NT2/D1 (cell line): ENCODE measurements at places on chromosomes 11 and 22.
A peak's percentile ranks its signal among the peaks of the same experiment; 100 is the strongest.

- DNase-seq: no peak
These were observed 7.5 kb downstream of the ASCC2 start for GRCh38 chr22:29830585-29830984.

DNA sequence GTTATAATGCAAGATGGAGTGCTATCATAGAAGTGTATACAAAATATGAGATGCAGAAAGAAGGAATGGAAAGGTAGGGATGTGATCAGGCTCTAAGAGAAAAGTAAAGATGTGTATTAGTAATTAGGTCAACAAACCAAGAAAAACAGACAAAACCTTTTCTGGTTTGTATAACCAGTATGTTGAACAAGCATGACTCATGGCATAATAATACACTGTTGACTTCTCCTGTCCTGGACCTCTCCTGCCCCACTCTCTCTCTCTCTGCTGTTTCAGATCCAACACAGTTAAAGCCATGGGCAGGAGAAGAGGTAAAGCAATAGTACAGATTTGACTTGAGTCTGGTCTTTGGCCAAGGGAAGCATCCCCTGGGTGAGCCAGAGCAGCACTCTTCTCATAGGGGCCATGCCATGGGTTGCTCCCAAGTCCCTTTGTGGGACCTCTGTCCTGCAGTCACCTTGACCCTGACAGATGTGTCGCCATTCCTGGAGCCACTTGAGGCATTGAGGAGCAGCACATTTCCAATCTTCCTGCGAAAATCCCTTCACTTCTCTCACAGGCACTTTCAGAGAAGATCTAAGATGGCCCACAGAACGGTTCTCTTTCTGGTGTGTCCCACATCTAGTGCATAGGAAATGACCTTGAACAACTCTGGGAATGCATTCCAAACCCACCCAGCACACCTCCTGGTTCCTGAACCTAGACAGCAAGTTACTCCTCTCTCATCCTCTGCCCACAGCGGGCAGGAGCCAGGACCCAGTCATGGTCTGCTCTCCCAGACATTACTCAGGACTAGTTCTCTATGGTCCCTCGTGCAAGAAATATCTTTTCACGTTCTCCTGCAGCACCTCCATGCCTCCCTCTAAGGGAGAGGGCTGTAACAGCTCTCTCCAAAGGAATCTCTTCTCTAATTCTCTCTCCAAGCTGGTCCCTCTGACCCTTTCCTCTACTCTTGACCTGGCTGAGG, 58.2 kb upstream of the PRSS23 start:
- no peak for DNase-seq

- peak; percentile 84 for DNase-seq
These were observed 61.9 kb downstream of the MTNR1B start for GRCh38 chr11:93031386-93031785.

DNA sequence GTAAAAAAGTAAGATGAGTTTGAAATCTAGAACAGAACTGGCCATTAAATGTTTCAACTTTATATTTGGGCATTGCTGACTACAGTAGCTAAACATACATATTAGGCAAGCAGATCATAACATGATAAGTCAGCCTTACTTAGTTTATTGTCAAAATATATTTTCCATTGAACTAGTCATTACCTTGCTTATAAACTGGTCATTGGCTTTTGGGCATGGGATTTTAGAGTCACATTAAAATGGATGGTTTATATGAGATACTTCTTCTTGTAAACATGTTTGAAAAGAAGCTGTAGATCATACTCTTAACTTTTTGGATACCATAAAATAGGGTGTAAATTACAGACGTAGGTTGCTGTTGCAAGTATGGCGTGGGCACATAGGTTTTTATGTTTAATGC, 2.7 kb downstream of the HIPK3 start:
- no peak for DNase-seq

DNA sequence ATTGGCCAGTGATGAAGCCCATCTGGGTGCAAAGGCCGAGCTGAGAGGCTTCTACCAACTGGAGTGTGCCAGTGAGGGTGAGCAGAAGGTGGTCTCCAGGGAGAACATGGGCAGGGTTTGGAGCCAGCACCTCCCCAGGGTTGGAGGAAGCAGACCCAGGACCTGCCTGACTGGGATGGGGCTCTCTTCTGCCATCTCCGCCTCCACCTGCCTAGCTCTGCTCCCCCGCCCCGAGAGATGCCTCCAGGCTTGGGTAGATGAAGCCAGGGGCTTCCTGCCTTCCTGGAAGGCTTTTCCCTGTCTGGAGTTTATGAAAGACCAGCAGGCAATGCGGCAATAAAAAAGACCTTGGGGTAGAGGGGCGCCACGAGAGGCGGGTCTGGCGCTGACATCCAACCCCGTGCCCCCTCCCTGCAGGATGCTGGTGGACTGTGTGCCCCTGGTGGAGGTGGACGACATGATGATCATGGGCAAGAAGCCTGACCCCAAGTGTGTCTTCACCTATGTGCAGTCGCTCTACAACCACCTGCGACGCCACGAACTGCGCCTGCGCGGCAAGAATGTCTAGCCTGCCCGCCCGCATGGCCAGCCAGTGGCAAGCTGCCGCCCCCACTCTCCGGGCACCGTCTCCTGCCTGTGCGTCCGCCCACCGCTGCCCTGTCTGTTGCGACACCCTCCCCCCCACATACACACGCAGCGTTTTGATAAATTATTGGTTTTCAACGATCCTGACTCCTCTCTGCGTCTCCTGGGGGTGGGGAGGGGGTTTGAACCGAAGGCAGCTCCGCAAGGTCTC, 3.3 kb downstream of the SELENOM start:
- no peak for DNase-seq

DNA sequence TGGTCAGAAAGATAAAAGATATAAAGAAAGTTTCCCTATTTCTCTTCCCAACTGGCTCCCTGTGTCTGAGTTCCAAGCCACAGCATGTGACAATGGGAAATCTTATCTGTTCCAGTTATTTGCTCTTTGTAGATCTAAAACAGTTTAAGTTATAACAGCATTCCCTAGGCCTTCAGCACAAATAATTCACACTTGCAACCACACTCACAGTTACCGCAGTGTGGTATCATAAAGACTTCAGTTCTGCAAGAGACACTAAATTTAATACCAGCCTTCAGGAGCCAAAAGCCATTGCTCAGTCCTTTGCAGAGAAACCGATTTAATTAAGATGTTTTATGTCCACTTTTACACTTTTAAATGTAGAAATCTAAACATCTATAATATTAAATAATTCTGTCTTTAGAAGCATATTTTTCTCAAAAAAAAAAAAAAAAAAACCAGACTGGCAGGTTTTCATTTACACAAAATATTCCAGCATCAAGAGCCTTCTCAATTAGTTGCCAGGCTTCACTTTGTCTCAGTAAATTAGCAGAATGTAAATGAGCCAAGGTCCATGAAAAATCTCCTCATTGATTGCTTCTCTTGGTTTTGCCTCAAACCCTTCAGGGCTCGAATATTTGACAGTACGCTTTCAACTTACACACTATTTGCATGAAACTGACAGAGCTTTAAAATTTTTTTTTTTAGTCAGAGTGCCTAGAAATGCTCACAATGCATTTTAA, 300.0 kb upstream of the DDI1 start:
- DNase-seq: no peak

DNA sequence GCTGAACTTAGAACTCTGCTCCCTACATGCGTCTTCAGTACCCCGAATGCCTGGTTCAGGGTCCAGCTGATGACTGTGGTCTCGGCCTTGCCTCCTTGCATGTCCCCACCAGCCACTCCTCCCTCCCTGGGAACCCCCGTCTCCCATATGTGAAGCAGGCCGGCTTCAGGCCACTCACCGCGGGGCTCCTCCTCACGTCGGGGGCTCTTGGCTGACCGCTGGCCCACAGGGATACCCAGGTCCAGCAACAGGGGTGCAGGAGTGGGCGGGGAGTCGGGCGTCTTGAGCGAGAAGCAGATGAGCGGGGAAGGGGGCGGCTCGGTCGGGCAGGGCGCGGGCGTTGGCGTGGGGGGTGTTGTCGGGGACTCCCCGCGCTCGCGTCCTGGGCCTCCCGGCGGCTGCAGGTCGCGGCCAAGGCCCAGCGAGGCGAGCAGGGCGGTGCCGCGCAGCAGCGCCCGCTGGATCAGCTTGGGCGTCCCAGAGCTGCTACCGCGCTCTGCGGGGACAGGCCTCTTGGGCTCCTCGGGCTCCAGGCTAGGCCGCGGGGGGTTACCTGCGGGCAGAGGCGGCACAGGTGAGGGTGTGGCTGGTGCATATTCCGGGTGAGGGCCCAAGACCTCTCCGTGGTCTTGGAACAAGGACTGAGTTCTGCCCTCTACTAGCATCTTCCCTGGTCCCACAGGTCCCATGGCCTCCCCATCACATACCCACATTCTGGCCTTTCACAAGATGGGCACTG, 3.8 kb upstream of the KCNK7 start:
- no peak for DNase-seq

DNA sequence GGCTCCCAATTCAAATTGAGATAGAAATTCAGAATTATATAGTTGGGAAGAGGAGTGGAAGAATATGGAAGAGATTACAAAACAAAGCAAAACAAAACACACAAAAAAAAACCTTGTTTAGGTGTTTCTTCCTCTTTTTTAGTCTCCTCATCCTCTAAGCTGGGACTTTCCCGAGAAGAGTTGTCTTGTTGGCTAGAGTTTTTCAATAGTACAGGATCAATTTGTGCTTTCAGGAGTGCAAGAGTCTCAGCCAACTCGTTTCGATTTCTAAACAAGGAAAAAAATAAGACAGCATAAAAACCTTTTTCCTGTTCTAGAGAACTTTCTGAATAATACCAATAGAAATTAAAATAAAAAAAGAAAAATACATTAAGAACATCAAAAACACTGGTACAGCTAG, 87.8 kb upstream of the CLNS1A start:
- no peak for DNase-seq

DNA sequence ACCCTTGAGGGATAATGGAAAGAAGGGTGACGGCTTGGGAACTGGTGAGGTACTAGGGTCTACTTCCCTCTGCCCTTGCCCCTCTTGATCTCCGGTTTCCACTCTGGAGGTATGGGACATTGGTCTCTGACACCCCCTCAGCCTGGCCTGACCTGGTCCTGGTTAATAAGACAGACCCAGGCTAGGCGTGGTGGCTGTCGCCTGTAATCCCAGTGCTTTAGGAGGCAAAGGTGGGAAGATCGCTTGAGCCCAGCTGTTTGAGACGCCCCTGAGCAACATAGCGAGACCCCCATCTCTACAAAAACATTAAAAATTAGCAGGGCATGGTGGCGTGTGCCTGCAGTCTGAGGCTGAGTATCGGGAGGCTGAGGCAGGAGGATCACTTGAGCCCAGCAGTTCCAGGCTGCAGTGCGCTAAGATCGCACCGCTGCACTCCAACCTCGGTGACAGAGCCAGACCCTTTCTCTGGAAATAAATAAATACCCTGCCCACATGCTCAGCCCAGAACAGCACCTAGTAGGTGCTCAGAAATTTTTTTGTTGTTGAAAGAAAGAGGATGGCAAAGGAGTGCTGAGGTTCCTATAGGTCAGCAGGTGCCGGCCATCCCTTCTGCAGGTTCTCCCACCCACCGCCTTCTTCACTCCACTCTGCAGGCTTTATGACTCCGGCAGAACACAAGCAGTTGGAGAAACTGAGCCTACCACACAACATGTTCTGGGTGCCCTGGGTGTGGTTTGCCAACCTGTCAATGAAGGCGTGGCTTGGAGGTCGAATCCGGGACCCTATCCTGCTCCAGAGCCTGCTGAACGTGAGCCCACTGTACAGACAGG, 6.3 kb downstream of the BEST1 start:
- DNase-seq: no peak

- DNase-seq: no peak
These were observed 28.0 kb upstream of the LMO1 start for GRCh38 chr11:8291421-8292350.

DNA sequence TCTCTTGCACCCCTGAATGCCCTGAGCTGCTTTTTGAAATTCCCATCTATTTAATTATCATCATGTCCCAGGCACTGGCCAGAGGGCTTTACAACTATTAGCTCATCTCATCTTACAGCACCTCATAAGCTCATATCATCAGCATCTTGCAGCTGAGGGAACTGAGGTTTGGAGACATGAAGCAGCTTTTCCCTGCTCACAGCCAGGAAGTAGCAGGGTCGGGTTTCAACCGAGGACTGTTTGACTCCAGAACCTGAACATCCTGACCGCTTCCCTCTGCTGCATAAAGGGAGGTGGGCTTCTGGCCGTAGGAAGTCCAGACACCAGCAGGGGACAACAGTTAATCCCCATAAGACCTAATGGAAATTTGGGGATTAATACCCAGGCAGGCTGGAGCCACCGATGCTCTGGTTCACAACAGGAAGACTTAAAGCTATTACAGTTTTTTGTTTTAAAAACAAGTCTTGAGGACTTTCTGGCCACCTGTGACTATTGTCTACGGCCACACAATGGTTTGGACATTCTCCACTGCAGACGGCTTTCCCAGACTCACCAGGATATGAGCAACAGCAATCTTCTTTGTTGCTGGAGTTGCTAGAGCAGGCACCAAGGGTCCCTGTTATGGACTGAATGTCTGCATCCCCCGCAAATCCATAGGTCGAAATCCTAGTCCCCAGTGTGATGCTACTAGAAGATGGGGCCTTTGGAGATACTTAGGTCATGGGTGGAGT, 47.4 kb downstream of the CHST1 start:
- peak; percentile 36 for DNase-seq

- no peak for DNase-seq
These were observed 526 bp downstream of the C1QTNF6 start for GRCh38 chr22:37187552-37187890.

DNA sequence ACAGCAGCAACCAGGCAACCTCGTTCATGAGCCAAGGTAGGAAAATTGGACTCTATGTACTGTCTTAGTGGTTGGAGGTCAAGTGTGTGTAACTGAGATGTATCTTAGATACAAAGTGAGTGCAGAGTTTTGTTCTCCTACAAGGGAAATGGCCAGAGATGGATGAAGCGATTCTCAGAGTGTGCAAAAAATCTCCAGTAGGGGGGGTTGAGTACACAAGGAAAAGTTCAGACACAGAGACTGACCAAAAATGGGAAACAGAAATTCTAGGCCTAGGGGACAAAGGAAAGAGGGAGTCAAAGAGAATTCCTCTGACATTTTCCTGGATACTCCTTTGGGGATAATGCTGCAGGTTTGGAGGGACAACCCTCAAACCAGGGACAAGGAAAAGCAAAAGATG, 38.2 kb upstream of the OR5AK2 start:
- no peak for DNase-seq

DNA sequence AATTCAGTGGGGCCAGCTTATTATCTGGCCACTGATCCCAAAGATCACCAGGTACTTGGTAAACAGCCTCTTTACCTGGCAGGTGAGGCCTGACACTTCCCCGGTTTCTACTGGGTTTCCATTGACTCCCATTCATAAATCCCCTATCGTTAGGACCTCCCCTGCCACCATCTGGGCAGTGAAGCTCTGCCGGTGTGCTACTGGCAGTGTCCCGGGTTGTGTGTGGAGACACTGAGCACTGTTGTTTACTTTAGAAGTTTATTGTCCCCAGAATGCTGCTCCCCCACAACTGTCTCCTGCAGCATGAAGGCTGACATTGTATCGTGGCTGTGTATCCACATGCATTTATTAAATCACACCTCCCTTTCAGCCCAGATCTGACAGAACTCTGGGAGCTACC, 142.7 kb downstream of the WNT7B start:
- no peak for DNase-seq

DNA sequence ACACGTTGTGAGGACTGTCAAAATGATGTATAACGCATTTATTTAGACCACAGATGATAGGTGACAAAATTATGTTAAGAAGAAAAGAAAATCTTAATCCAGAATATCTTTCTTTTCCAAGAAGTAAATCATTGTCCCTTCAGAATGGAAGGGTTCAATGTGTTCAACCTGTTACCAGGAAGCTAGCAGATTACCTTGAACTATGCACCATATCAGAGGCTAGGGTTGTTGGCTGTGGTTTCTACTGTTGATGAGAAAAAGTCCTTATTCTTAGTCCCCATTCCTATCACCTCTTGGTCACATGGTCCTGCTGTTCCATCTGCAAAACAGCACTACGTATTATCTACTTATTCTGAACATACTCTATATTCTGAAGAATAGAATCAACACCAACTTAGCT, 339.5 kb upstream of the CADM1 start:
- no peak for DNase-seq
